ENCODE measurements at places on chromosomes 4 and X. TPM values are rescaled to one million over a fixed set of nuclear protein-coding genes. Genes with fewer than 3 reads are reported as not detected.

Gene PPEF2
- total RNA-seq: 0.46 TPM

Gene POLR2B
- total RNA-seq: 65.9 TPM

Gene IGSF1
- total RNA-seq: 0.27 TPM

Gene PSAPL1
- total RNA-seq: 0.13 TPM

Gene HGFAC
- 0.18 TPM for total RNA-seq

Gene HPGD
- total RNA-seq: 50.0 TPM

Gene EDNRA
- 0.30 TPM for total RNA-seq

Gene ZFP42
- total RNA-seq: not detected

Gene ZBTB33
- 12.1 TPM for total RNA-seq

Gene ZNF157
- not detected for total RNA-seq

Gene ASIC5
- not detected for total RNA-seq

Gene ITM2A
- total RNA-seq: not detected

Gene PRPS1
- total RNA-seq: 97.3 TPM

Gene USP51
- 0.49 TPM for total RNA-seq

Gene KIT
- total RNA-seq: not detected

Gene NOX1
- not detected for total RNA-seq

Gene MAGEB18
- not detected for total RNA-seq

Gene FAM47E
- 0.13 TPM for total RNA-seq

Gene DNASE1L1
- total RNA-seq: 20.6 TPM

Gene LRBA
- 8.3 TPM for total RNA-seq

Gene GATA1
- total RNA-seq: not detected

Gene KCTD8
- total RNA-seq: not detected

Gene CSTF2
- total RNA-seq: 32.4 TPM

Gene CT45A5
- 0.26 TPM for total RNA-seq

Gene ADAM29
- total RNA-seq: not detected
